Left forelimb (tissue), 1 donor: ENCODE measurements at places on chromosomes 6 and 20.

DNA sequence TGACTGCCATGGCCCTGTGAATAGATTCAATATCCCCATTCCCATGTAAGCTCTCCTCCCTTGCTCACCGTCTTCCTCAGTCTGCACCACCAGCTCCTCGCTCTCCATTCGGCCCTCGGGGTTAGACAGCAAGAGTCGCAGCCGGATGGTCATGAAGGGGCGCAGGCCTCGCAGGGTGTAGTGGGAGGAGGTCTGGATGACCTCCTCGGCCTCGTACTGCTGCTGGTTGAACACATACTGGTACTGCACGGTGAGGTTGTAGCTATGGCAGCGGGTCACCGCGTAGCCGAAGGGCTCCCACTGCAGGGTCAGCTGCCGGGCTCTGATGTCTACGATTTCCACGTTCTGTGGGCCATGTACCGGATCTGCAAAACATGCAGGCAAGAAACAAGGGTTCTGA lies 717.5 kb downstream of the PTPRT start:
- DNase-seq, result no peak

DNA sequence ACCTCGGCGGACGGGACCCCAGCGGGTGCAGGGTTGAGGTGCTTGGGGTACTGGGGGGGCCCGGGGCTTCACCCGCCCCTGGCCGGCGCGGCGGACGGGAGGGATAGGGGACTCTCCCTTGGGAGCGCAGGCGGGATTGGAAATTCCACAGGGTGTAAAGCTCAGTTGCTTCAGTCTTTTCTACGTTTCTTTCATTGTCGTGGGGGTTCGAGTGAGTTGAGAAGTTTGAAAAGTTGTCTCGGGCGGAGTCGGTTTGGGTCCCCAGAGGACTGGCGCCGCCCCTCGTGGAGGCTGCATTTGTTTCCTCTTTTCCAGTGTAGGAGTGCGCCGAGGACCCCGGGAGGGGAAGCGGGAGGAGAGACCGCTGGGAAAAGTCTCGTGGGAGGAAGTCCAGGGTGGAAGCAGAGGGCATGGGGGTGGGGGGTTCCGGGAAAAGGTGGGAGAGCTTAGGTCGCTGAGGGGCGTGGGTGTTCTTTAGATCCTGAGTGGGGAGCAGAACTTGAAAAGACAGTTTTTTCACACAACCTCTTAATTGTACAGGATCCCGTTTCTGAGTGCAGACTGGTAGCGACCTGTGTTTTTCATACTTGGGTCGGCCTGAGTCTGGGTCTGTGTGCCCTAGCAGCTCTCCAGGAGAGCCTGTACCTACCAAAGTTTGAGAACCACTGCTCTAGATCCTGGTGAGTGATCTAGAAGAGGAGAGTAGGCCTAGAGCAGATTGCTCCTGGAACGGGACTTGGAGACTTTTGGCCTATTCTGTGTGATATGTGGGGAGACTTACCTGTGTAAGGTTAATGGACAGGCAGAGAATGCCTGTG lies 495 bp downstream of the FAM83B start:
- DNase-seq, result peak; percentile 61

DNA sequence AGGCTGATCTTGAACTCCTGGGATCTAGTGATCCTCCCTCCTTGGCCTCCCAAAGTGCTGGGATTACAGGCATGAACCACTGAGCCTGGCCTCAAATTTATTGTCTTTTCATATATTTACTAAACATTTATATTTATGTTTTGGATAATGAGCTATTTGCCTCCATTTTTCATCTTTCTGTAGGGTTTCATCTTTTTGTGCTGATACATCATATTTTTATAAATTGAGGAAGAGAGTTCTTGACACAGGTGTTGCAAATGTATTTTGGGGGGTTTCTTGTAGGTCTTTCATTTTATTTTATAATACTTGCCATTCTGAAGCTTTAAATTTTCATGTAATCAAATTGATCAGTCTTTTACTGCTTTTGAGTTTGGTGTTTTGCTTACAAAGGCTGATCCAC lies 72.4 kb downstream of the L3MBTL3 start:
- no peak for DNase-seq

GRCh38 chr20:58014628-58015315 lies 213.7 kb downstream of the ANKRD60 start:
- peak; percentile 28 for DNase-seq

GRCh38 chr20:20267685-20268370 lies 100.1 kb upstream of the INSM1 start:
- DNase-seq, result no peak

- no peak for DNase-seq
Measured at GRCh38 chr6:31658158-31658688, 2.4 kb downstream of the C6orf47 start.

DNA sequence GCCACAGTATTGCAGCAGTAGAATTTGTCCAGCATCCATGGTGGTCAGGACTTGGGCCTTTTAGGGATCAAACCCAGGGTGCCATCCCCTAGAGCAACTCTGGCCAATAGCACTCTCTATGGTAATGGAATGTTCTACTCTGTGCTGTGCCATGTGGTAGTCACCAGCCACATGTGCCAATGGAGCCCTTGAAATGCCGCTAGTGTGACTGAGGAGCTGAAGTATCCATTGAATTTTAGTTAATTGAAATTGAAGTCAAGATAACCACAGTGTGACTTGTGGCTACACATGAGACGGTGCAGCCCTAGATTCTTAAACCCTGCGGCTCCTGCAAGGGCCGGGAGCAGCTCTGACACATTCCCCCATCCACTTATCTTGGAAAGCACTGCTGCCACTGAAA lies 54.6 kb downstream of the SLC2A10 start:
- DNase-seq, result no peak

- DNase-seq, result no peak
Measured at GRCh38 chr6:138250513-138251247, 32.4 kb upstream of the PBOV1 start.

DNA sequence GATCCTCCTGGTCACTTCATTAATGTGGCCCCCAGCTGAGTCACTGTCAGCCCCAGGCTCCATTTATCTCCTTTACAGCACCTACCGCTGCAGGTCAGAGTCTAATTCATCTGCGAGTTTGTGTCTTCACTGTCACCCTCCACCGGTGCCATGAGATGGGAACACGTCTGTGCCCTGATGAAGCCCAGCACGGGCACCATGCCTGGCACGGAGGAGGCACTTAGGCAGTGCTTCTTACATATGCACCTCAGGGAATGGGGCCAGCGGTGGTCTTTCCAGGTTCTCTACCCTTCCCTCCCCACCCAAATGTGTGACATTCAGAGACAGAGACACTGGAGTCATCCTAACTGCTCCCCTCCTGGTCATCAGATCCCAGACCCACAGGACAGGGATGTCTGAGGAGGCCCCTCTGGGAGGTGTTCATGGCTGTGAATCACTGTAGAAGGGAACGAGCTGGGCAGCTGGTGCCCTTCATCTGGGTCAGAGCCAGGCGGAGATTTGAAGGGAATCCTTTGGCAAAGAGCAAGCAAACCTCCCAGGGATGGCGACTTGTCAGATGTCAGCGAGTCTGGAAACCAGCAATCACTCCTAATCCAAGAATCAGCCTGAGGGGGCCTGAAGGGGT lies 364.6 kb downstream of the PREX1 start:
- DNase-seq, result no peak

GRCh38 chr6:91941838-91942237 lies 1355.0 kb upstream of the MAP3K7 start:
- DNase-seq, result no peak

DNA sequence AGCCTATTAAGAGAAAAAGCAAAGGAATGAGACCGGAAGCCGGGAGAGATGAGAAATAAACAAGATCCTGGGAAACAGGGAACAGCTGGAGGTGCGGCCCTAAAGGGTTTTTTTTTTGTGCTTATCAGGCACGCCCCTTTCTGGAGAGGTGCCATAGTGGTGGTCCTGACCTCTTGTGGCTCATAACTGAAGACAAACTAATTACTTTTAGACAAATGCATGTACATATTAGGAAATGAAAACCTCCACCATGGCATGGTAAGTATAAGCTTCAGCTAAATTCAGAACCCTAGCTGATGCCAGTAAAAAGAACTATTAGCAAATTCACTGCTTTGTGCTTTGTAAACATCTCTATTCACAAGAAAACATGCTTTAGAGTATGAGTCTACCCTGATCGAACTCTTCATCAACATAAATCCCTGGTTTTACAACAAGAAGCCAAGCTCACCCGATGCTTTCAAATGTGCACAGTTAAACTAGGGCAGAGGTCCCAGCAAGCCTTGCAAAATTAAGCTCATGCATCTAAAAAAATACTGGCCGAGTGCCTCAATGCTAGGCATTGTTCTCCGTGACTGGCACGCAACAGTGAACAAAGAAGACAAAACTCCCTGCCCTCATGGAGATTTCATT lies 96.4 kb upstream of the MRPS10 start:
- no peak for DNase-seq

DNA sequence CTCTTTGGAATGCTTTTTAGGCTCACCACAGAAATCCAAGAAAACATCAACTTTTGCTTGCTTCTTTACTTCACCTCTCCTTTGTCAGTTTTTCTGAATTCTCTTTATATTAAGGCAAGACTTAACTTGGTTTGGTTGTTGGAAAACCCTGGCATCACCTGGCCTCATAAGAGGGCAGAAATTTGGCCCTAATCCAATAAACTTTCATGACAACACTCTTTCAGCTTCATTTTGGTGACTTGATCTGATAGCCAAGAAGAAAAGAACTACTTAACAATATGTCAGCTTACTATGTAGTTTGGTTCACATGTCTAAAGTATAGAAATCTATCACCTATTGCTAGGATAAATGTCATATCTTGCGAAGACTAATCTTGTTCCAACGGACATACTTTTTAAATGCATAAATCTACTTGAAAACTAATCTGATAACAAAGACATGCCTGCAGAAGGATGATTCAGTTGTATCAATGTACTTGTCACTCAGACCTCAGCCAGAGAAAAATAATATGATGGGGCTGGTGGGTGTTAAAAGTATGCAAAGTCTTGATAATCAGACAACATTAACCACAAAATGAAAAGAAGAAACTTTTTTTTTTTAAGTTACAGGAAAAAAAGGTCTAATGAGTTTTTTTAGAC lies 19.3 kb upstream of the HBS1L start:
- no peak for DNase-seq

- DNase-seq, result no peak
Measured at GRCh38 chr20:64106981-64107735, at the start of gene NPBWR2. Gene NPBWR2 (minus strand): TSS chr20:64107565. CDS start chr20:64106831, 734 bp downstream.

DNA sequence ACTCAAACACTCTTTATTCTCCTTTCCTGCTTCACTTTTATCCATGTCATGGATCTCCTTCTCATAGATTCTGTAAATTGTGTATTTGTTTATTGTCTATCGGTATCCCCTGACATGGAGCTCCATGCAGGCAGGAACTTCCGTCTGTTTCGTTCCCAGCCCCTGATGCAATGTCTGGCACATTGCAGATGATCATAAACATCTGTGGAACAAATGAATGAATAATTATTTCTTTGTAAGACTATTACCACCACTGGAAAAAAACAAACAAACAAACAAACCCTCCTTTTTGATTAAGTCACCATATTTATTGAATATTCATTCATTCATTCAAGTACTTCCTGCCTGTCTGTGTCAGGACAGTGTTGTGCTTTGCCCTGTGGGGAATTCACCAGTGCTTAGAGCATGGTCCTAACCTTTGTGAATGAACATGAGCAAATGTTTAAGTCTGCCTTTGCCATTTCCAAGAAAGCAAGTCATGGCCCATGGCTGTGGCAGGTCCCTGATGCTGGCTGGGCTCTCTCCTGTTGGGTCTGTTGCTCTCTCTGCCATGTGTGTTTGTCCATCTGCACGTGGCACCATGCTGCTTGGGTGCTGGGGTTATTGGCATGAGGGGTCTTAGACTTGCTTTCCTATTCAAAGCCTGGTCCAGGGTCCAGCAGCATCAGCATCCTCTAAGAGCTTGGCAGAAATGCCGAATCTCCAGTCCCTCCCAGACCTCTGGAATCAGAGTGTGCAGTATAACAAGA lies 47.5 kb upstream of the NAA20 start:
- DNase-seq, result no peak

DNA sequence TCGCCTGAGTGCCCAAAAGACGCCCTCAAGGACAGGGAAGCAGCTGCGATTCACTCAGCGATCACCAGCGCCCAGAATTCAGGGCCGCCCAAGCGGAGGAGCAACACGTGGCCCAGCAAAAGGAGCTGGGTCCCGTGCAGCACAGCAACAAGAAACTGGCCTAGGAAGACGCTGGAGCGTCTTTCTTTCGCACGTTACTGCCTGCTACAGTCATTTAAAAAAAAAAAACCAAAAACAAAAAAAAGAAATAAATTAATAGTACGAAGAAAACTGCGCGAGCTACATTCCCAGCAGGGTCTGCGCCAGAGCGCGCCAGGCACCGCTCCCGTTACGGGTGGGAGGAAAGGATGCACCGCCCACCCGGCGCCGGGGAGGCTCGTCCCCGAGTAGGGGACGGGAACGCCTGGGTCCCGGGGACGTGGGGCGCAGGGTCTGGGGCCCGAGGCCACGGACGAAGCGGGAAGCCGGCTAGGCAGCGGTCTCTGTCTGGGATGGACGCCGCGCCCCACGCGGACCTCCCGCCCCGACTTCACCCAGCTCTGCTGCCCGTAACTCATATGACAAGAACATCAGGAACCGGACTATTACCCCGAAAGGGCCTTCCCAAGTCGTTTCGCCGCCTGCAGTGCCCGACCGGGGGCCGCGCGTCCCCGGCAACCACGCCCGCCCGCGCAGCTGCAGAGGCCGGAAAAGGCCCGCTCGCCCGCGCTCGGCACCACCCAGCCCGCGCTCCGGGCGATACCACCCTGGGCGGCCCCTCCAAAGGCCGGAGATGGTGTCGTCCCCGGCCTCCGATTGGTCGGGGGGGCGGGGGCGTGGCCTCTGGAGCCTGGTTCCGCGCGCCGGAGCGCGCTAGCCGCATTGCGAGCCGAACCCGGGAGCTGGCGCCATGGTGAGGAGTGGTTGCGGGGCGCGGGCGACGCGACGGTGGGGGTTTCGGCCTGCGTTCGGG lies at the start of gene NOP56:
NOP56 (plus strand) TSS at position 861 of the 952 bp plus-strand sequence; CDS start at position 890, 29 bp downstream.
- peak; percentile 99 for DNase-seq

GRCh38 chr6:80942911-80943310 lies 809.6 kb downstream of the TENT5A start:
- no peak for DNase-seq

GRCh38 chr6:90109141-90109540 lies 187.5 kb downstream of the BACH2 start:
- no peak for DNase-seq

- DNase-seq, result no peak
Measured at GRCh38 chr20:51420111-51420510, 122.4 kb downstream of the NFATC2 start.

DNA sequence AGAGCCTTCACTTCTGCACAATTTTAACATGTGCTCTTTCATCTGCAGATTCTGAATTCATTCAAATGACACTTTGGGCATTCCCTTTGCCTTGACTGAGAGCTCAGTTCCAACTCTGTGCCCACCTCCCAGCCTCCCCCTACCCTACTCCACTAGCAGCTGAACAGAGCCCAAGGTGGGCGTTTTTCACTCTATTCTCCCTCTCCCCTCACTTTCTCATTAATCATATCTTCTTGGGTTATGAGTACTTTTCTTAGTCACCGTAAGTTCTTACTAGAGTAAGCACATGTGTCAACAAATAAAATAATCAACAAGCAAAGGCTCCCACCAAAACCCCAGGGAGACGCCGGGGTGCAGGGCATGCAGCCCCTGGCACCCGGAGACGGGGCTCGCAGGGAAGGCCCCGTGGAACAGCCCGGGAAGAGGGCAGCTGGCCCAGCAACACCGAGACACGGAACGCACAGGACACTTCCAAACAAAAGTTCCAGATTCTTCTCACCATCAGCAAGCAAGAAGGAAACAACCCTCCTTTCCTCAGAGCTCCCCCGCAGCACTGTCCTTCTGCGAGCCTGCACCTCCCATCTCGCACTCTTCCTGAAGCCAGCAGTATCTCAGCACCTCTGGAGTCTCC lies 34.1 kb downstream of the TAF4 start:
- no peak for DNase-seq
